ENCODE measurements at places on chromosomes 3 and 15.

GRCh38 chr15:63288778-63289378, 11.5 kb downstream of the APH1B start:
- no peak for DNase-seq

GRCh38 chr3:192514754-192515663, 212.3 kb downstream of the FGF12 start:
- DNase-seq, result no peak

- no peak for DNase-seq
Measured at GRCh38 chr15:70439304-70439877, 324.0 kb downstream of the UACA start.

- DNase-seq, result no peak
Measured at GRCh38 chr15:94770199-94770598, 538.8 kb downstream of the MCTP2 start.

GRCh38 chr3:8970971-8971589, 7.8 kb upstream of the RAD18 start:
- DNase-seq, result peak; percentile 40

- no peak for DNase-seq
Measured at GRCh38 chr3:184737641-184738505, 26.0 kb upstream of the MAGEF1 start.

- DNase-seq, result no peak
Measured at GRCh38 chr3:25091934-25092333, 336.1 kb upstream of the RARB start.

DNA sequence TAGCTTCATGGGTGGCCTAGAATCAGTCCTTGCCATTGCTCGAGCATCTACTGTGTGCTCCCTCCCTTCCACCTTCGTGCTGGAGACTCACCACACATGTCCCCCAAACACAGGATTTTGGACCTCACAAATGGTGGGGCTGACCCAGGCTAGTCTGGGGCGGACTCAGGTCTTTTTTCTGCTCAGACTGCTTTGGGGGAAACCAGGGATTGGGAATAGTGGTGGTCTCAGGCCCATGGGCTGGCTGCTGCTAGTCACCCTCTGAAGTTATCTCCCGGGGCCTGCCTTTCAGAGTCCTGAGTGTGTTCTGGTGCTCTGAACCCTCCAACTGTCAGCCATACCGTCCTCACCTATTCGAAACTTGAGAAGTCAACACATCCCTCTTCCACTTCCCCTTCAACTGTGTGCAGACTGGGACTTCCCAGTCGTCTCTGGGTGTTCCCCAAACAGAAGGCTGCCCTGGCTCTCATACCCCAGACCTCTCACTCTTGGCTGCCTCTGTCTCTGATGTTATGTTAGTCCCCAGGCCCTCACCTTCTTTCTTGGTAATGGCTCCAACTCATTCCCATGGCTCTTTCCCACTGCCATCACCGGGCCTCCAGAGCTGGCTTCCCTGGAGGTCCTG, 46.0 kb downstream of the PPCDC start:
- DNase-seq, result no peak

- DNase-seq, result no peak
Measured at GRCh38 chr3:57163751-57164150, 1.4 kb downstream of the IL17RD start.

DNA sequence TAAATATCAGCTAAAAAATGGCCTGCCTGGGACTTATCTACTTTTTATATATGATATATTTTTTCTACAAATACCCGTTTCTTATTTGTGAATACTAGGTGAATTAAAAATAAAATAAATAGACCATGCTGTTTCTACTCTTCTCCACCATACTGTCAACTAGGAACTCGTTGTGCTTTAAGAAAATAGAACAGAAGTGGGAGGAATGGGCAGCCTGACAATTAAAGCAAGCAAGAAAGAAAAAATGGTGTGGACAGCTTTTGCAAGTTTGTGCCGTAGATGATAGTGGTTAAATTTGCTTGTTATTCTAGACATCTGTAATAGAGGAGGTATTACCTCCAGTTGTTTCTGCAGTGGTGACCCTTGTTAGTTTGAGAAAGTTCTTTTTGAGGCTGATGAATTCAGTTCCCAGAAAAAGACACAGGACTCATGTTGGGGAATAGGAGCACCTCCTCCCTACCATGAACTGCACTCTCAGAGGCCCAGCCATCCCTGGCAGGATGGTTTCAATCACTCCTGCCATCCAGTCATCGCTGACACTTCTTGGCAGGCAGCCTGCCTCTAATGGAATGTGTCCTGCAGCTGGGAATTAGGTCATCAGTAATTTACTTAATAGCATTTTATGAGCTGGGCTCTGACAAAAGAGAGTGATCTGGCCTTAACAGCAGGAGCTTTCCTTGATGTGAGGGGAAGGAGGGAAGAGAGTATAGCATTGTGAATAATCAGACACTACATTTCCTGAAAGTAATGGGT, 105.0 kb upstream of the GAP43 start:
- DNase-seq, result no peak

DNA sequence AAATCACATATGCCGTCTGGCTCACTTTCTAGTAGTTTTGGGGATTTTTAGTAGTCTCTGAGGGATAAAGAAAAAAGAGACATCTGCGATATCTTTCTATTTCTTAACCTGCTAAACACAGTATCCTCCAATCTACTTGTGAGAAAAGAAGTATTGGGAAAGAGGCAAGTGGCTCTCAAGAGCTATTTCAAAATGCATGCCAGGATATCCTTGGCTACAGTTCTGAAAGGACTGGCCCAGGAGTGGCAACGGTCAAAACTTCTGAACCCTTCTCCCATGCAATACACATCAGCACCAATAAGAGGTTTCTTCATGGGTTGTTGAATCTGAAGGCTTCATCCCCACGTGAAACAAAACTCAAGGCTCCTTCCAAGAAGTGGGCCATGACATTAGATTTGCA, 204.0 kb upstream of the WNT5A start:
- DNase-seq, result no peak

- no peak for DNase-seq
Measured at GRCh38 chr3:108966773-108967172, 13.1 kb upstream of the GUCA1C start.

GRCh38 chr3:16692486-16693344, 87.5 kb upstream of the DAZL start:
- no peak for DNase-seq

DNA sequence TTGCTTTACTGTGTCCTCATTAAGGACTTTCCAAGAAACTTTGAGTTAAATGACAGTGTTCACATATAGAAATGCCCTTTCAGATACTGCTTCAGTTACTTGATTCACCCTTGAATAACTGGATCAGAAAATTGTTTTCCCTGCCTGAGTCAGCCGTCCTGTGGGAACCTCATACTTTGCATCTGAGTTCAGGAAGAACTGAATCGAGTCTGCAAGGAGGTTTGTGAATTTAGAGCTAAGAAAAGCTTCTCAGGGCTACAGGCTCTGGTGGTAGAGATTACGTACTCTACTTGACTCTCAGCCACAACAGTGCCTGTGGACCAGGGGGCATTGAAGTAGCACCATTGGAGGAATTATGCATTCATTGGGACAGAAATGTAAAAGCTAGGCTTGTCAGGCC, 252.4 kb upstream of the C2CD4B start:
- no peak for DNase-seq
